ENCODE measurements at places on chromosomes 6 and 20.

- DNase-seq, result no peak
Observed at GRCh38 chr20:10475225-10475624, 40.1 kb downstream of the SLX4IP start.

- peak; percentile 46 for DNase-seq
Observed at GRCh38 chr6:52574709-52575501, 2.0 kb downstream of the TRAM2 start.

- DNase-seq, result peak; percentile 1
Observed at GRCh38 chr6:90350689-90351554, 54.3 kb upstream of the BACH2 start.

DNA sequence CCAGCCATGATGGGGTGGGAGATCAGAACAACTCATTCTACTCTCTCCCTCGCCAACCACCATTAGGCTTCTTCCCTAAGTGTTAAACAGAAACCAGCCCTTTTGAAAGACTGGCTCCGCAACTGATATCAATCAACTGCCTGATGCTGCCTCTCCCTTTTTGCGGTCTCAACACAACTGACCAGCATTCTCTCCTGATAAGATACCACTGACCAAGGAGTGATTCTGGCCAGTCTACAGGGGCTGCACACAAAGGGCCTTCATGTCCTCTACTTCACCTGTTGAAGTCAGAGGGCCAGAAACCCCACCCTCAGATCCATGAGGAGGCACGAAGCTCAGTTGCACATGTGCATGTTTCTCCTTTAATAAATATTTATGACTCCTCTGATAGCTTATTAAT is 145.1 kb downstream of the CD24 start:
- no peak for DNase-seq

GRCh38 chr6:158781692-158782373 is 37.3 kb downstream of the EZR start:
- DNase-seq, result no peak

DNA sequence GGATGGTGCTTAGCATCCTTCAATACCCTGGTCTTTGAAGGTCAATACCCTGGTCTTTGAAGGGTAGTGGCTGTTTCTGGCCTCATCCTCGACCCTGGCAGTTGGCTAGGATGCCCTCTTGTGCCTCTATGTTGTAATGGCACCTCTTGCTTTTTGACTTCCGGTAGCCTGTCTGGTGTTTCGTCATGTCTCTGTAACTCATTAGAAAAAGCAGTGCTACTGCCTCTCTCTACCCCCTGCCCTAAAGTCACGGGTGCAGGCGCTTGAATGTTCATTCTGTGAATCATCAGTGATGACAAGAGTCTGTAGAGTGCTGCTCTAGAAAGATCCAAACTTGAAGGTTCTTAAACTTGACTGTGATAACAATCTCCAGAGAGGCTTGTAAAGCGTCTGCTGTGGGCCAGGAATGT is 28.3 kb downstream of the RSPO4 start:
- no peak for DNase-seq

DNA sequence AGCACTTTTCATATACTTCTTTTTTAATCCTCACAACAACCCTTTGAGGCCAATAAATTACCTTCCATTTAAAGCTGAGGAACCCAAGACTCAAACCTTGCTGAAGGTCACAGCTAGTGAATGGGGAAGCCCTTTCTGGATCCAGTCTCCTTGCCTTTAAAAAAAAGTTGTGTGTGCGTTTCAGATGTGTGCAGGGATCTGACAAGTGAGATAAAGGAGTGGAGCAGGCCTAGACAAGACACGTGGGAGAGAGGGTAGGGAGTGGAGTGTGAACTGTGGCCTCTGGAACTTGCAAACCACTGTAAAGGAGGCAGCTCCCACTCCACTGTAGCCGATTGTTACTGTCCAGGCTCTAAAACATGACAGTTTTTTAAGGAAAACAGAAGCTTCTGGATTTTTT is 1.9 kb downstream of the KLHL32 start:
- DNase-seq, result no peak

DNA sequence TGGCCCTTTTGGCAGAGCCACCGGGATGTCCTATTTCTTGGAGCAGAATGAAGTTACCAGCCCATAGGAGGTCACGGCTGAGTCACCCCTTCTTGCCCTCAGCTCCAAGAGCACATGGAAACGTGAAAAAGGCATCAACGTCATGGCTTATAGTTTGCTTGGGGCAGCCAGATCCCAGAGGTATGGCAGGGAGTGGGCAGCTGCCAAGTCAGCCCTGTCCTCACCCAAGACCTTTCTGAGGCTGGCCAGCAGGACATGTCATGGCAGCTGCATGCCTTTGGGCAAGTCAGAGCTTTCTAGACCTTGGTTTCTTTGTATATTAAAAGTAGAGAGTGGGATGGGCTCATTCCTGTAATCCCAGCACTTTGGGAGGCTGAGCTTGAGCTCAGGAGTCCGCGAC is 8.2 kb upstream of the MDFI start:
- no peak for DNase-seq

- DNase-seq, result no peak
Observed at GRCh38 chr6:104585646-104586045, 274.1 kb downstream of the HACE1 start.
